ENCODE measurements at places on chromosomes 1 and 21.

GRCh38 chr1:213369465-213369864 is 318.4 kb downstream of the RPS6KC1 start:
- DNase-seq: no peak

DNA sequence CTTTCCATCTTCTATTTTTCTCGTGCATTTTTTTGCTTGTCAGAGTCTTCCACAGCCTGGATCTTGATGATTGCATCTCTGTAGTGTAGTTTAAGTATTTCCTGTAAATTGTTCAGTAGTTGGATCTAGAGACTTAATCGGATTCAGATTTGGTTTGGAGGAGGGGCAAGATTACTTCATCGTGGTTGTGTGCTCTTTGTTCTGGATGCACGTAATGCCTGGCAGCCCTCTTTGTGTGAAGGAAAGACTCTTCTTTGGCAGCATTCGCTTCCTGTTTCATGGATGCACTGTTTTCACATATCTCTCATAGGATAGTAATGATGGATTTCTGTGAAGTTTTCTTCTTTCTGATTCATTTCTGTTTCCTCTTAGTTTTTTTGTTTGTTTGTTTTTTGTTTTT is 14.2 kb downstream of the SEMA4A start:
- no peak for DNase-seq

DNA sequence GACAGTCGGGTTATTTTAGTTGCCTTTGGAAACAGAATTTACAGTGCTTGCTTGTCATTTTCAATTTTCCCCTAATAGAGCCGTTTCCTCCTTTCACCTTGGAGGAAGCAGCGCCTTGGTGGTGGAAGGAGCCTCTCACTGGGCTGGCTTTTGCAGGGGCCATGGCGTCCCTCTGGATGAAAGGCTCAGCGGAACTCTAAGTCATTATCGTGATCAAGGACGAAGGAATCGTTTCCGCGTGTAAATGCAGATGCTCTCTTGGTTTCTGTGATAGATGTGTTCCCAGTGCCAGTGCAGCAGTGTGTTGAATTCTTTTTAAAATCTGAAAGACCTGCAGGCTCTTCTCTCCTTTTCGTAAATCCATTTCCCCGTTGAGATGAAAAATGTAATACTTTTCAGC is 126.2 kb upstream of the LMO4 start:
- no peak for DNase-seq

DNA sequence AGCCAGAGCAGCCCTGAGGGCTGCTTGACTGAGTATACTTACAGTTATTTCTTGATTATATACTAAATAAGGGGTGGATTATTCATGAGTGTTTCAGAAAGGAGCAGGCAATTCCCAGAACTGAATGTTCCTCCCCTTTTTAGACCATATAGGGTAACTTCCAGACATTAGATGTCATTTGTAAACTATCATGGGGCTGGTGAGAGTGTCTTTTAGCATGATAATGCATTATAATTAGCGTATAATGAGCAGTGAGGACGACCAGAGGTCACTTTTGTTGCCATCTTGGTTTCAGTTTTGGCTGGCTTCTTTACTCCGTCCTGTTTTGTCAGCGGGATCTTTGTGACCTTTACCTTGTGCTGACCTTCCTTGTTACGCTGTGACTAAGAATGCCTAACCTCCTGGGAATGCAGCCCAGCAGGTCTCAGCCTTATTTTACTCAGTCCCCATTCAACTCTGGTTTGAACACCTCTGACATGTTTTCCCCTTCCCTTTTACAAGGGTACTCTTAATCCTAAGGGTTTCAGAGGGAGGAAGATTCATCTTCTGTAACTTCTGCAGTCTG is 16.2 kb downstream of the KCTD3 start:
- no peak for DNase-seq

- DNase-seq: no peak
These were observed 2.5 kb upstream of the JUN start for GRCh38 chr1:58786184-58786926.

- DNase-seq: no peak
These were observed 14.4 kb upstream of the ZNF362 start for GRCh38 chr1:33241866-33242265.

GRCh38 chr1:51690285-51690961 is 73.5 kb downstream of the OSBPL9 start:
- DNase-seq: no peak

GRCh38 chr1:58435376-58435775 is 111.2 kb downstream of the OMA1 start:
- no peak for DNase-seq

- DNase-seq: no peak
These were observed 35.1 kb downstream of the TNFSF18 start for GRCh38 chr1:173015629-173016028.

- no peak for DNase-seq
These were observed 244.4 kb downstream of the PBX1 start for GRCh38 chr1:164803366-164803765.

GRCh38 chr1:202145068-202145743 is 669 bp upstream of the ARL8A start:
- DNase-seq: peak; percentile 58

- peak; percentile 45 for DNase-seq
These were observed 18.0 kb downstream of the RHBDL2 start for GRCh38 chr1:38923607-38924006.

- no peak for DNase-seq
These were observed 60.9 kb upstream of the C1orf105 start for GRCh38 chr1:172359491-172359999.

GRCh38 chr1:102572637-102573036 is 535.7 kb downstream of the COL11A1 start:
- DNase-seq: no peak

- DNase-seq: no peak
These were observed 152.1 kb upstream of the FMN2 start for GRCh38 chr1:239939602-239940001.

- DNase-seq: no peak
These were observed 150.8 kb downstream of the CDC42BPA start for GRCh38 chr1:227167276-227168101.

DNA sequence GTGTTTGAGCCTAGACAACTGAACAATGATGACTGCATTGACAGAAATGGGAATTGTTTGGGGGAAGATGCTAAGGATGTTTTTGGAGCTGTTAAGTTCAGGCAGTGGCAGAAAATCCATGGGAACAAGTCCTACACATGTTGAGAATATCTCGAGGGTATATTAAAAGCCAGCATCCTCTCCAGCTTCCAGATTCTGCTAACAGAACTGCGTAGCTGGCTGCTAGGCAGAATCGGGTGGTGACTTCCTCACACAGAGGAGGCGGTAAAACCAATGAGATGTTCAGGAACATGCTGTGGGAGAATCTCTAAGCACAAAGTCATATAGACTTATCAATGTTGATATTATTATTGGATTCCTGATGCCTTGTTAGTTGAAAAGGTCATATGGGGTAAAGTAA is 14.8 kb downstream of the FAM163A start:
- DNase-seq: no peak

DNA sequence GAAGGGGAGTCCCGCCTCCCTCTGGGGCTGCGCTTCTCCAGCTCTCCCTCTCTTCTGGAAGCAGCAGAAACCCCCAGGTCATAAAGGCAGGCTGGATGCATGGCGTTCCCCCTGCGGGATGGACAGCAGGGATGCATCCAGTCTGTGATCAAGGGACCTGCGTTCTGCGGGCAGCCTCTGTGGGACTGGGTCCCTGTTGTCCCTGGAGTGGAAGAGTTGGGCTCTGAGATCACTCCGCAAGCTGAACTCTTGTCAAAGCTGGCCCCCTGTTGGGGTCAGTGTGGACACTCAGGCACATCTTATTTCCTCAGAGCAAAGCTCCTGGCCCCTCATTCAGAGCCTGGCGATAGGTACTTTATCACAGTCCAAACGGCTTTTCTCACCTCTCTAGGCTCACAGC is 341.2 kb downstream of the PTPRU start:
- no peak for DNase-seq

DNA sequence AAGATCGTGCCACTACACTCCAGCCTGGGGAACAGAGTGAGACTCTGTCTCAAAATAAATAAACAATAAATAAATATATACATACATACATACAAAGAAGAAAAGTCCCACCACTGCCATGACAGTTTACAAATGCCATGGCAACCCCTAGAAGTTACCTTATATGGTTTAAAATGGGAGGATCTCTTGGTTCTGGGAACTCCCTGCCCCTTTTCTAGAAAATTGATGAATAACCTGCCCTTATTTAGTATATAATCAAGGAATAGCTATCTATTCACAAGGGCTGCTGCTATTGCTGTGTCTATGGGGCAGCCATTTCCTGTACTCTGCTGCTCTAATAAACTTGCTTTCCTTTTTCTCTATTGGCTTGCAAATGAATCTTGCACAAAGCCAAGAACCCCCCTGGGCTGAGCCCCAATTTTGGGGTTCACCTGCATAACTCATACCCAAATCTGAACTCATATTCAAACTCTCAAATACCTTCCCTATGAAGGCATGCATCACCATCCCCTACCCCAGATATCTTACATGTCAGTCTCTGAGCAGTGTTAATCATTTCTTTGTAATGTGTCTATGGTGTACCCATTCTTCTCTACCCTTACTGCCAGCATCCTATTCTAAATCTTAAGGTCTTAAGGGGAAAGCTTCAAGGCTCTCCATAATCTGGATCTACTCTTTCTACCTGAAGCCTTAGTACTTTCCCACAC is 9.0 kb downstream of the GON4L start:
- DNase-seq: no peak

- peak; percentile 75 for DNase-seq
These were observed 1.3 kb downstream of the S1PR1 start for GRCh38 chr1:101238031-101238628.

DNA sequence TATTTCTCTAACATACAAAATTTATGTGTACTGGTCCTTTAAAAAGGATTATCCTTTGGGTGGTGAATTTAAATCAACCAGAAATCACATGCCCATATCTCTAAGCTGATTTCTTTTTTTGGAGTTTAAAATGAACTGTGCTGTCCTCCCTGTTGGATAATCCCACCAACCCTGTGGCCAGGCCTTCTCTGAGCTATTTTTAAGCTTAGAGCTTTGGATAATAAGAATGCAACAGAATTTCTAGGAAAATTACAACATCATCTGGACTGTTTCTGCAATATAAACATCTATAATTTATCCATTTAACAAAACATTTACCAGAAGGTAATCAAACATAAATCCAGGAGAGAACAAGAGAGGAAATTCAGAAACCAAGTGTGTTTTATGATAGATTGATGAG is 88.3 kb downstream of the LRRC40 start:
- DNase-seq: no peak

- no peak for DNase-seq
These were observed 14.5 kb upstream of the SERTAD4 start for GRCh38 chr1:210218047-210218446.

DNA sequence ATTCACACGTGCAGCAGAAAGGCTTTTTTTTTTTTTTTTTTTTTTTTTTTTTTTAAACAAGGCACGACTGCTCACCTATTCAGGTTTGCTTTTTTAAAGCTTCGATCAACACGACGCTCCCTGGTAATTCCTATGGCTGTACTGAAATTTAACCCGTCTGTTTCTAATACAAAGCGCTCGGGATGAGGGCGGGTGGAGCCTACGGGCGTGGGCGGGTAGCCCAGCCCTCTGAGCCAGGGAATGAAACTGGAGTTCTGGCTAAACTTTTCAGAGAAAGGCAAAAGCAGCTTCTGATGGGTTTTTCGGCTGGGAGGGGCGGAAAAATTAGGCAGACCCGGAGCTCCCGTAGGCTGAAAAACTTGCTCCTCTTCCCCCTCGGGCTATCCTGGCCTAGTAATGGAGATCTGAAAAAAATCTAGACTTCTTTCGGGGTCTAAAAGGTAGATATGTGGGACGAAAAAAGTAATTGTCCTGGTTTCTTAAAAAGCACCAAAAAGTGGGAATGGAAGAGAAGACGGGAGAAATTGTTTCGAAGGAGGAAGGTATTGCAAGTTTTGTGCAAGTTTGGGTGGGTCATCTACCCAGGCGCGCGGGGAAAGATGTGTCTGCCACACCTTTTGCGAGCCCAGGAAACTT is 7.4 kb downstream of the NR5A2 start:
- no peak for DNase-seq

DNA sequence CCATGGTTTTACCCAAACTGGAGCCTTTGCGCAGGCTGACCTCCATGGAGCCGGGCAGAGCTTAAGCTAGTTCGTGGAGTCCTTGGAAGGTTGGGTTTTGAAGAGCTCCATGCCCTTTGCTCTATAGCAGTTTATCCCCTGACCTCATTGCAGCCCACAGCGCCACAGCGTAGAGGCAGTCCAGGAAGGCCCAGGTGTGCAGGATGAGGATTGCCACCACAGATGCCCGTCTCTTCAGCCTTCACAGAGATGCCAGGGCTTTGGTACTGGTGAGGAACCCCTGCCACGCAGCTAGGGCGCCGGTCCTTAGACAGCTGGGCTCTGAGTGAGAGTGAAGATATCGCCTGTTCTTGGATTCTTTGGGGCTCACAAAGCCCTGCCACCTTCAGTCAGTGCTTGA is 138.6 kb downstream of the PEX14 start:
- no peak for DNase-seq

DNA sequence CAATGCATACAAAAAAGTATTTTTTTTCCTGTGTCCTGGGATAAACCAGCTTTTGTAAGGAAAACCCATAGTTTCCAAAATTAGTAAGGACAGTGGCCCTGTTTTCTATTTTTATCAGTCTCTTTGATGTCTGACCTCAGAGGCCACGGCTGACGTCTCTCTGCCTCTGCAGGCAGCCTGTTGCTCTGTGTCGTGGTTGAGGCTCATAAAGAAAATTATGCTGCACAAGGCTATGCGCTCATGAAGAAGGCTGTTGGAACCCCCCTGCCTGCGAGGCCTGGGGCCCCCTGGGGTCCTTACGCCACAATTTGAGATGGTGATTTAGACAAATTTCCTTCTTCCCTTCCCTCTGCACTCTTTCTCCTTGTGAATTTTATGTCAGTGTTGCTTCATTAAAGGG is 48.9 kb downstream of the AGPAT3 start:
- DNase-seq: no peak

GRCh38 chr21:16037421-16037955 is 307.7 kb downstream of the USP25 start:
- DNase-seq: no peak

- DNase-seq: no peak
These were observed 496.1 kb downstream of the NEGR1 start for GRCh38 chr1:71786218-71786617.

GRCh38 chr1:234107416-234108021 is 203.0 kb downstream of the SLC35F3 start:
- DNase-seq: no peak

GRCh38 chr1:239237912-239238311 is 148.5 kb upstream of the CHRM3 start:
- no peak for DNase-seq

DNA sequence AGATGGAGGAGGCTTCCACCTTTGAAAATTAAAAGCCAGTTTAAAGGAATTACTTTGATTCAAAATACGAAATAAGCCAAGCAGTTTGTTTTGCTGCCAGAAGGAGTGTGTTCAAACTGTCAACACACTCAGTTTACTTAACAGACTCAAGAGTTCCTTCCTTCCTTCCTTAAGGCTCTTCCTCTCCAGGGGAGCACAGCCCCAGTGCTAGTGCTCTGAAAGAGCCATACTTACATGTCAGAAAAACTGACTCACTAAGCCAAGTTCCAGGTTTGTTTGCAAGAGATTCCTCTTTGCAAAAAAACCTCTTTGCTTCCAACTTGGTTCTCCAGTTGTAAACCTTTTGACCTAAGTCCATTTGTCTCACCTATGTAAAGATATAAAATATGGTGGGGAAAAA is 14.3 kb downstream of the SETD4 start:
- DNase-seq: no peak

Data from stimulated activated CD4-positive, alpha-beta T cell treated with anti-CD3 and anti-CD28 coated beads, Interleukin-1b, Interleukin-23, amount 100 ng/mL, for 48 hours (primary cell).